ENCODE measurements at places on chromosomes 2 and 18.
A peak's percentile ranks its signal among the peaks of the same experiment; 100 is the strongest.

GRCh38 chr2:30122362-30122761 is 24.4 kb upstream of the YPEL5 start:
- DNase-seq: no peak

DNA sequence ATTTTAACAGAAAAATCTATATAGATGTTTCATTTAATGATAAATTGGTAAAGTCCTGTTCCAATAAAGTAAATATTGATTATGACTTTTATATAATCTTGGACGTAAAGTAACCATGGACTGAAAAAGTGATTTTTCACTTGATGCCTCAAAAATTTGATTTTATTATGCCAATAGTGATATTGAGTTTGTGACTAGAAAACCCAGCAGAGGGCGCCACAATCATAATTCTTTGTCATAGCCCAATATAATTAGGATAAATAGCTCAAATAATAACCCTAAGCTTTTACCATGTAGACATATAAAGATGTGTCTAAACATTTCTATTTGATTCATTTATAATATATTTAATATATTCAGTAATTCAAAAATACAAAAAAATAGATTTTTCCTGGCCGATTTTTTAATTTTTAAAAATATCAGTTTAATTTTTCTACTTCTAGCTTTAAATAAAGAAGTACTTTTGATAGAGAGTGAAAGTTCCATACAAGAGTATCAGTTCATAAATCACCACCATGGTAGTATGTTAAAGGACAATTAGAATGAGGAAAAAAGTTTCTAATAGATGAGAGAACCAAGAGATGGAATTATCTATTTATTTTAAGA is 30.7 kb downstream of the CAMKMT start:
- peak; percentile 66 for DNase-seq

DNA sequence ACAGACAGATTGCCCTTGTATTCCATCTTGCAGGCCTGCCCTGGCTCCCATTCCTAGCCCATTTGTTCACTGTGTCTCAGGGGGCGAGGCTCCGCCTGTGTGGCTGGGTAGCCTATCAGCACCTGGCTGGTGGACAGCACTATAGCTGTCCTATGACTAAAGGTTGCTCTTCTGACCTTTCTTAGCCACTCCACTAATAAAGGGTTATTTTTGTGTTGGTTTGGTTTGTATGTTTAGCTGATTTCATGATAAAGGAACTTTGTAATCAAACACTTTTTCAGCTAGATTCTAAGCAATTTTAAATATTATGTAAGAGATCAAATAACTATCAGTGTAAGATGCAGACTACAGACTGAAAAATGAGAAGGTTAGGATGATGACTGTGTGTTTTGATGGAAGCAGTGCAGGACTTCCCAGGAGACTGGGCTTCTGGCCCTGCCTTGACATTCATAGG is 72.2 kb downstream of the CRIM1 start:
- no peak for DNase-seq

DNA sequence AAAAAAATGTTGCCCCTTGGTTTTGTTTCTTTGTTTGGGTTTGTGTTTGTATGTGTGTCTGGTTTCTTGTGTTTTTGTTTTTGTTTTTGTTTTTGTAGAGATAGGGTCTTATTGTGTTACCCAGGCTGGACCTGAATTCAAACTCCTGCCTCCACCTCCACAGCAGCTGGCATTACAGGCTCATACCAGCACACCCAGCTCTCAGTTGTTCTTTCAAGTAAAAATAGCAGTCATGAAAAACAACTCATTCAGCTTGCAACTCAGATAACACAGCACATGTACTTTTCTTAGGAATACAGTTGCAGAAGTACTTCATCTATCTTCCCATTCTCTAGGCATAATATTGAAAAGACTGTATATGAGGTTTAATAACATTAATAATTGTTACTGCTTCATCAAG is 37.0 kb downstream of the ZC3H8 start:
- no peak for DNase-seq

- DNase-seq: no peak
Measured at GRCh38 chr2:88596141-88596830, 31.0 kb downstream of the EIF2AK3 start.

- DNase-seq: no peak
Measured at GRCh38 chr2:239040152-239040761, 192.4 kb downstream of the TWIST2 start.

DNA sequence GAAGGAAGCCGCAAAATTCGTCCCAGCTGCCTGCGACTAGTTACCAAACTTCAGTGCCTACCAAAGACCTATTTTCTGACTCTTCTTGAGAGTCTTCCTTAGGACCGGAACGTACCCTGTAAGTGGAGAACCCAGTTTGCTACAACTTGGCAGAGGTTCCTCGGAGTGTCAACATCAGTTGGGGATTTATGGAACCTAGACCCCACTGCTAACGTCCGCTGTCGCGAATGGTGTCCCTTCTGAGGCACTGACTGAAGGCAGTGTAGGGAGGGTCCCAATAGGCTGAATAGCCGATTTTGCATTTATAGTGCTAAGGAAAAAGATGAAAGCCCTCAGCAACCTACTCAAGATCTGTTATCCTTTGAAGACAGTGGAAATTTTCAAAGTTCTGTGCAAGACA is 568 bp upstream of the STK17B start:
- peak; percentile 11 for DNase-seq

DNA sequence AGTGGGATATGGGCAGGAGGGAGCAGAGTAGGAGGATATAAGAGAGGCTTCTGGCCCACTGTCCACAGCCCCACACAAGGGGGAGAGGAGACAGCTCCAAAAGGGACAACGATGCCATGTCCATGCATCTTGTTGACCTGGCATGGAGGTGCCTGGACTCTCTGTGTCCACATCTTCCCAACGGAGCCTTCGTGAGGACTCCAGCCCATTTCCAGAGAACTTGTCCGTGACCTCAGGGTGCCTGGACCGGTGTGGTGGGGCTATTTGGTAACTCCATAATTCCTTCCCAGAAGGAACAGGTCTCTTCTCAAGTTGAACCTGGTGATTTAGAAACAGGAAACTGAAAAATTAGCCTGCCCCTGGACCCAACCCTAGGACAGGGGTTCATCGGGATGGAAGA is 133.9 kb downstream of the CYP26B1 start:
- DNase-seq: no peak

- DNase-seq: no peak
Measured at GRCh38 chr18:75289761-75290160, 79.2 kb downstream of the TSHZ1 start.

GRCh38 chr2:75592030-75592429 is 31.3 kb upstream of the EVA1A start:
- DNase-seq: peak; percentile 38

- no peak for DNase-seq
Measured at GRCh38 chr2:118183381-118183780, 95.1 kb downstream of the INSIG2 start.

DNA sequence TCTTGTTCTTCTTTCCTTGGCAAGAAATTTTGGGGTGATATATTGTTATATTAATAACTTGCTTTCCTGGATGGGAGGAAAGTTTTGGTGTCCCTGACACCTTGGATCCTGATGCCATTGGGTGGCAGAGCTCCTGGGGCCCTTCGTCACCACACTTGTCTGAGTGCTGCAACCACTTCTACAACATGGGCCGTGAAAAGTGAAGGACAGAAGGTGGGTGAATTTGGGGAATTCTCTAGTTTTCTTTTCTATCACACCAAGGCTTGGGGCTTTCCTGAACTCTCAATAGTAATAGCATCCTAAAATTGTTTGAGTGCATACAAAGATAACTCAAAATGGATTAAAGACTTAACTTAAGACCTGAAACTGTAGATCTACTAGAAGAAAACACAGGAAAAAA is 10.0 kb downstream of the ACOXL start:
- DNase-seq: no peak

DNA sequence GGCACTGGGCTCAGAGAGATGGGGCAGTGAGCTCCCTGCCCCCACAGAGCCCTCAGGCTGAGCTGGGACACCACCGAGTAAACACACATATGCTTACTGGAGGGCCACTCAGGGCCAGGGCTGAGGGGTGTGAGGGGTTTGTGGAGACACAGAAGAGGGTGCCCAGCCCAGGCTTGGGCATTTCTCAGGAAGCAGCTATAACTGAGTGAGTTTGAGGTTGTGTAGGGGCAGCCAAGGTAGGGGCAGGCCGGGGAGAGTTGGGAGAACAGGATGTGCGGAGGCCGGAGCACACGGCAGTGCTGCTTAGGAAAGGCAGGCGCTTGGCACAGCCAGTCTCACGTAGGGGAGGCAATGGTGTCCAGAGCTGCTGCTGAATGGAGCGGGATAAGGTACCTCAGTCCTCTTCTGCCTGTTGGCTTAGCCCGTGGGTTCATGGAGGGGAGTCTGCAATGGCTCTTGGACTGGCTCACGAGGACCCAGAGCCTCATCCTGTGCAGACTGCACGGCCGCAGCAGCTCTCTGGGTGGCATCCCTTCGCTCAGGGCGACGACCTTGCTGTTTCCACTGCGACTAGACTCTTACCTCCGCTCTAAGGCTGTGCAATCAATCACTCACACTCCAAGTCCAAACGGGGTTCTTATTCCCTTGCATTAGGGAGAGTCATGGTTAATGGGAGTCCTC is 466.1 kb upstream of the HS6ST1 start:
- no peak for DNase-seq

DNA sequence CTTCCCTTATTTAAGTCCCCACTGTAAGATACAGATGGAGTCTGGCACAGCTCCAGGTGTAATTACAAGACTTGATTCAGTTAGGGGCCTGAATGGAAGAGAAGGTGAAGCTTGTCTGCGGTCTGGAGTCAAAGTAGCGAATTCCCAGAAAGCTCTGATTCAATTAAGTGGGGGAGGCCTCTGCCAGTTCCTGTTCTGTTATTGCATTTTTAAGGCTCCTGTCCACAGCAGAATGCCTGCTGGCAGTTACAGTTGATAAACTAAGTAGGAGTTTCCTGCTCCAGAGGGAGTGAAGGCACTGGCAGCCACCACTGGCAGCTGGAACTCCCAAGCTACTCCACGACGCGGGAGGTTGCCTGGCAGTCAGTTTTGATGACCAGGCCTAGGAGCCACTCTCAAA is 181.1 kb downstream of the SOCS6 start:
- peak; percentile 77 for DNase-seq

GRCh38 chr2:174439950-174440349 is 44.4 kb downstream of the SCRN3 start:
- DNase-seq: no peak

DNA sequence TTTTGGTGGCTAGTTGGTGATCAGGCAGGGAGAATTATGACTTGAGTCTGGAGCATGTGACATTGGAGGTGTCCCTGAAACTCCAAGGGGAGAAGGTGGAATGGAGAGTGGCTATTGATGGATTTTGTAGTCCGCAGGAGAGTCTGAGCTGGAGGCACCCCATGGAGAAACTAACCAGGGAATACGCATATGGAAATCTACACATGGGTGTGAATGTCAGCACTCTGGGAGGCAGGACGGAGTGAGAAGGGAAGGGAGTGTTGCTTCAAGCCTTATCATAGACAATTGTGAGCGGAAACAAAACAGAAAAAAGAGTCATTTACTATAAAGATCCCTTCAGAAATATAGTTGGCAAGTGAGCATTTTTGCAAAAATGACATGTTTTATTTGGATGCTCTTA is 667 bp upstream of the SCYGR4 start:
- DNase-seq: no peak

All from cardiac muscle cell (in vitro differentiated cells and primary cell).